ENCODE measurements at places on chromosomes 1 and 21.
A peak's percentile ranks its signal among the peaks of the same experiment; 100 is the strongest.

- DNase-seq, result no peak
Measured at GRCh38 chr1:60753036-60753900, 329.1 kb upstream of the NFIA start.

DNA sequence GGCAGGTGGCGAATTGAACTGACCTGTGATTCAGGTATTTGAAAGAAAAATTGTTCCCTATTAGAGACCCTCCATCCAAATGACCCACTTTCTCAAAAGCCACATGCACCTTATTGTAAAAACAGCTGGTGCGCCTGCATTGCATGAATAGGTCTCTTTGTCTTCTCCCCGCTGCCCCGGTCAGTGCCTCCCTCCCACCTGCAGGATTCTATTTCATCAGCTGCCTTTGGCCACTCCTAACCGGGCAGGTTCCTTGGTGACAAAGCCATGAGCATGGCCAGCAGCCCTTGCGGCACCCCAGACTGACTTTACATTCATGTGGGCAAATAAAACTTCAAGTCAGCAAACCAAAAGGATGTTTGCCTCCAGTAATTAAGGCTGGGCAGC, 6.4 kb downstream of the TMPRSS3 start:
- DNase-seq, result no peak

- no peak for DNase-seq
Measured at GRCh38 chr1:225494789-225495359, 67.0 kb upstream of the LBR start.

- DNase-seq, result no peak
Measured at GRCh38 chr1:118984722-118985639, 3.2 kb downstream of the TBX15 start.

GRCh38 chr1:231407547-231408396, 14.3 kb downstream of the EGLN1 start:
- DNase-seq, result no peak

- DNase-seq, result no peak
Measured at GRCh38 chr1:48555271-48555670, 83.3 kb upstream of the SPATA6 start.

GRCh38 chr1:11523261-11523660, 44.3 kb downstream of the DISP3 start:
- no peak for DNase-seq

GRCh38 chr1:162302306-162303003, 74.2 kb downstream of the SPATA46 start:
- no peak for DNase-seq

DNA sequence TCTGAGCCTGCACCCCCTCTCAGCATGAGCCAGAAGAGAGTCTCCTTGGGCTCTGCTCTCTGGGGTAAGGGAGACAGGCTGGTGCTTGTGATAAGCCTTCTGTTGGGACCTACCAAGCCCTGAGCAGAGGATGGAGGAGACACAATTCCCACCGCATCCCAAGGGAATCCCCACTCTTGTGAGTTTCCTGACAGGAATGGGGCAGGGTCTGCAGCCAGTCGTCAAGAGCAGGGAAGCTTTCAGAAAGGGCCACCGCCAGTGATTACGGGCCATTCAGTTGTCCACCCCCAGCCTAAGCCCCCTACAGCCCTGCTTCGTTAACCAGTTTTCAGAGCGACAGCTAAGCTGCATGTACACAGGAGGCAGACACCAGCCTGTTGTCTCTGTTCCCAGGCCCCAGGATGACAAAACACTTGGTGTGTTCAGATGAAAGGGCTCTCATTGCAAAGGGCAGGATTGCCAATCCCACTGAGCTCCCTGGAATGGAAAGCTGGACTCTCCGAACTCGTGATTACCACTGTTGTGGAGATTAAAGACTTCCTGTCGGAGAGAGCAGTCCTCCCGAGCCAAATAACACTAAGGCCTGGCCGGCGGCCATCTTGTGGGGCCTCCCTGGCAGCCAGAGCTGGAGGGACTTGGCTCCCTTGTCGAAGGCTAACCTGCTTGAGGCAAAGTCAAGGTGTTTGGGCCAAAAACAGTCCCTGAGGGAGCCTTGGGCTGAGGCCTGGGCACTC, 37.4 kb upstream of the SLC30A1 start:
- no peak for DNase-seq

- no peak for DNase-seq
Measured at GRCh38 chr1:183783767-183784637, 20.9 kb upstream of the RGL1 start.

DNA sequence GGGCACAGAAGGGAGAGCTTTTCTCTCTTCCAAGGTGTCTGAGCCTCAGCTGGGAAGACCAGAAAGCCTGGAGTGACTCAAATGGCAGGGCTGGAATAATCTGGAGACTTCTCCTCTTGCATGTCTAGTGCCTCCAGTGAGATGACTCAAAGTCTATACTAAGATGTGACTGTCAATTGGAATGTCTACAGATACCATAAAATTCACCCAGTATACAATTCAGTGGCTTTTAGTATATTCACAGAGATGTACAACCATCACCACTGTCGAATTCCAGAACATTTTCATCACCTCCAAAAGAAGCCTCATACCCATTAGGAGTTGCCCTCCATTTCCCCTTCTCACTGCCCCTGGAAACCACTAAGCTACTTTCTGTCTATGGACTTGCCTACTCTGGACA, 47.9 kb upstream of the CNN3 start:
- DNase-seq, result no peak

- DNase-seq, result no peak
Measured at GRCh38 chr1:32216566-32216965, 5.6 kb downstream of the TMEM234 start.

- DNase-seq, result no peak
Measured at GRCh38 chr21:17925899-17926298, 106.7 kb upstream of the C21orf91 start.

GRCh38 chr1:152461544-152461943, 47.5 kb upstream of the CRNN start:
- peak; percentile 23 for DNase-seq

DNA sequence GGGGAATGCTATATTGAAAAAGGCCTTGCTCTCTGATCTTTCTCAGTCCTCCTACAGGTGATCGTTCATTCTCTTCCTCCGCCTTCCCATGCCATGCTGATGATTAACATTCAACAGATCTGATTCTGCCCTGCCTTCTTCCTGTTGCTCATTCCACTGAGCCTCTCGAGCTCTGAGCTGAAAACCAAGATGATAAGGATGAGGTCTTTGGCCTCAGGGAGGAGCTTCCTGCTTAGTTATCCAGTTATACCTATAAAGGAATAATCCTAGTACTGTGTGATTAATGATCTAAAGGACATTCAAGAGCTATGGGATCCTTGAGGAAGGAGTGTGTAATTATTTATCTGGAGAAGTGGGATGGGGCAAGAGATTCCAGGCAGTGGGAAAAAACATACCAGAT, 25.2 kb upstream of the MAP3K7CL start:
- no peak for DNase-seq

GRCh38 chr1:234645474-234645953, 35.5 kb upstream of the IRF2BP2 start:
- no peak for DNase-seq

DNA sequence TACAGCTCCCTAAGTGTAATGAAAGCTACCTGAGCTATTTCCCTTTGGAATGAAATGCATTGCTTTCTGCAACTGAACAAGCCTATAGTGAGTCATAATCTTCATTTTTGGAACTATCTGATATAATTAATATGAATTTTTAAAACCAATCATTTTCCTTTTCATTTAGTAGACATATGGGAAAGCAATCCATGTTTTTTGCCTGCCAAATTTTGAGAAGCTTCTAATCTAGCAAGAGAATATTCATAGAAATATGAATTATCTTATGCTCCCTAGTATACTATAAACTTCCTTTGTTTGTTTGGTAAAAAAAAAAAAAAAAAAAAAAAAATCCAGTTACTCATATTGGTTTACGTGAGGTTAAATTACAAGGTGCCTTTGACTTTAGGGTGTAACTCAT, 68.3 kb downstream of the PLPPR4 start:
- no peak for DNase-seq

DNA sequence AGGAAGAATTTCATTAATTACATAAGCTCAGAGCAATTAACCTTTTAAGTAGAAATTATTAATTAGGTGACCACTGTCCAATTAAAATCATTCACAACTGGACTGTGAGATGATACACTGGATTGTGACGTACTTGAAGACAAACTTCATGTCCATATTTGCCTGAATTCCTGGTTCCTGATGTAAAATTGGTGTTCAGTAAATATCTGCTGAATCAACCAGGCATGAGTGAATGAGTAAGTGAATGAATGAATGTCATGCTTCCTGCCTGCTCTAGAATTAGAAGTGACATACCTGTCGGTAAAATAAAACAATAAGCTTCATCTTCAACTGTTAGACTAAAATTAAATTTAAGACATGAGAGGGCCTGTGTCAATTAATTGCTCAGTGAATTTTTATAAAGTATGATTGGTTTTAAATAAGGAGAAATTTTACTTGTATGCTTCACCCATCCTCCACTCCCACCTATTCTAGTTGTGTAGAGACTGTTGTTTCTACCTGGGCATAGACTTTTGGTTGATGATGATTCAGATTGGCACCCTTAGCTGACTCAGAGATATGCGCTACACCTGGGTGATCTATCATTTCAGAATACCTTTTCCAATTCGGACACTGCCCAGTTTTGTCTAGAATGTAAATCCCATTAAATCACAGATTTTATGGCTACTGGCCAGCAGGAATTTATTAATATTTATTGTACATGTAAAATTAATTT, 56.9 kb upstream of the PTGS2 start:
- DNase-seq, result no peak

- no peak for DNase-seq
Measured at GRCh38 chr1:215151841-215152549, 69.5 kb downstream of the KCNK2 start.

DNA sequence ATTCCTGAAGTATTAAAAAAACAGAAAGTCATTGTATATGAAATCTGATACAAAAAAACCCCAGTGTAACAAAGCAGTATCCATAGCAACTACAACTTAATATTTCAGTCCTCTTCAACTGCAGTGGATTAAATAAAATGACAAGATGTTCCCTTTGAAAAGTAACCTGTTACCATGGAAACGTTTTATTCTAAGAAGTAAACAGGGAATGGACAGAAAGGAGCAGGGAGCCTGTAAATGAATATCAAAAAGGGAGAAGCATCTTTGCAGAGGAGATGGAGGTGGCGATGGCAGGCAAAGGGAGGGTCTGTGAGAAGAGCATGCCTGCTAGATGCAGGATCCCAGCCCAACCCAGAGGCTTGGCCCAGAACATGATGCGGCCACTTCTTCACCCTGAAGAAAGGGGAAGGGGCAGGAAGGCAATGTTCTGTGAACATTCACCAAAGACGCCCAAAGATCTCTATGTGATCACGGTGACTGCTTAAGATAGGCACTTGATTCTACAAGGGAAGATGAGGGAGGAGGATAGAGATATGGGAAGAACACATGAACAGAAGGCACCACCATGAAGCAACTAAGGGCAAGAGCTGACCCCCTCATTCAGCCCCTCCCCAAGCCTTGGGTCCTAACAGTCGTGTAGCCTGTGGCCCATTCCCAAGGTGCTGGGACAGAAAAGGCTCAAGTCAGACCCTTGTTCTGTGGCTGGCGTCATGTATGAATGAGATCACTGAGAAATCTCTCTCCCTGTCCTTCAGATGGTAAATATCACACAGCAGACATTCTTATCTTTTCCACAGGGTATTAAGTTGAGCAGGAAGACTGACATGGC, 200.0 kb downstream of the SLC45A1 start:
- no peak for DNase-seq

DNA sequence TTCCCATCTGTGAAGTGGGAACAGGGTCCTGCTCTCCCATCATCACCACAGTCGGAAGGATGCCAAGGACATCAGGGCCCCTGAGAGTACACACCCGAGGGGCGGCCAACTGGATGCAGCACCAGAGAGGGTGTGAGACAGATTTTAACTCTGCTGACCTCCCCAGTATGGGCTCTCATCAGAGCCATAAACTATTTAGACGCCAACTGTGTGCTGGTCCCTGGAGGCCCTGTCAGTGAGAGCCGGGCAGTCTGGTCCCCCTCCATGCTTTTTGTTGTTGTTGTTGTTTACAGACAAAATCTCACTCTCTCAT, 1.7 kb downstream of the FGR start:
- no peak for DNase-seq

- DNase-seq, result no peak
Measured at GRCh38 chr1:10768552-10768951, 27.9 kb downstream of the CASZ1 start.

DNA sequence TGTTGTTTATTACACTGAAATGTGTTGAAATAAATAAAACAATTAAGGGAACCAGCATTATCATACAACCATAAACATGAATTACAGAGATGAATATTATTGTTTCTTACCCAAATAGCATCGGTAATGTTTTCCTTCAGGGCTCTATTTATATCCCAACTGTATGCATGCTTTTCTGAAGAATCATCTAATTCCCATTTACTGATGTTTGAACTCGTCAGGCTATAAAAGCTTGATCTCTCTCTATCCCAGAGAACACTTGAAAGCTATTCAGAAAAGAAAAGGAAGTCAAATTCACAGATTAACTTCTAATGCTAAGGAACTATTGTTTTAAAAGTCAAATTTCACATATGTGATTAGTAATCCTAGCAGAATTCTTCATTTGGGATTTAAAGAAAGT, 12.4 kb downstream of the NUP133 start:
- no peak for DNase-seq

- no peak for DNase-seq
Measured at GRCh38 chr1:70101231-70101630, 104.1 kb downstream of the LRRC40 start.

DNA sequence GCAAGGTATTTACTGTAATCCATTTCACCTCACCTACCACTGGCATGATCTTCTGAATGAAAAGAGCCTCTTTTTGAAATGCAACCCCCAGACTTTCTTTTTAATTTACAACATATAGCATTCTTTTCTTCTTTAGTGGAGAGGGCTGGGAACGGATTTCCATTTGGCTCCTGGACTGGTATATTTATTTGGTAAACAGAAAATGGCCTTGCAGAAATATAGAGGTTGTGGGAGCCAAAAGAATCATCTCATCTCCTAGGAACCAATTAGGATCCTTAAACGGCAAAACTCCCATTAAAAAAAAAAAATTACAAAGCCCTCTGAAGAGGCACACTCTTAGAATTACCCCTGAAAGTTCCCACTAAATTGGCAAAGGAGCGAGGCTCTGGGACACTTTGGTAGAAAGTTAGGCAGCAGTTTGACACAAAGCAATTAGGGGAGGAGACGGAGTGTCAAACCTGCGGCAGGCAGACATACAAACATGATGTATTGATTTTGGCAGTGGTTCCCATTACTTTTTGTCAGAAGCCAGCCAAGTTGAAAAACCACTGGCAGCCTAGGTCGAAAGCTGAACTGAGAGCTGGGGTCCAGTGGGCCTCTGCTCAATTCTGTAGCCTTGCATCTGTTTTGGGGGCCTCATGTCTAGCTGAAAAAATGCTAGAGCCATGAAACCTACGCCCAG, 135.1 kb upstream of the MAGI3 start:
- no peak for DNase-seq

- no peak for DNase-seq
Measured at GRCh38 chr1:241485554-241485992, 34.0 kb downstream of the FH start.
